ENCODE measurements at places on chromosomes 2 and 18. TPM values are rescaled to one million over a fixed set of nuclear protein-coding genes. Genes with fewer than 3 reads are reported as not detected.

NCKAP5 gene
- 1.4 TPM for total RNA-seq

C1GALT1C1L gene
- 2.8 TPM for total RNA-seq

RBKS gene
- total RNA-seq: 8.1 TPM

PAIP2B gene
- 0.36 TPM for total RNA-seq

EFEMP1 gene
- 40.4 TPM for total RNA-seq

FBLN7 gene
- 0.28 TPM for total RNA-seq

IFIH1 gene
- 1.0 TPM for total RNA-seq

VSNL1 gene
- not detected for total RNA-seq

RAB27B gene
- total RNA-seq: 11.7 TPM

AGXT gene
- total RNA-seq: not detected

RGPD5 gene
- 7.8 TPM for total RNA-seq

SALL3 gene
- not detected for total RNA-seq

RAB6C gene
- total RNA-seq: not detected

UGT1A7 gene
- total RNA-seq: 6.2 TPM

PJVK gene
- 0.99 TPM for total RNA-seq

CENPA gene
- total RNA-seq: 46.7 TPM

UGT1A8 gene
- not detected for total RNA-seq

RBM44 gene
- 0.29 TPM for total RNA-seq

SAG gene
- total RNA-seq: not detected

Data from A549 treated with ZK216348 at 1 μM for 4 hours (cell line).